ENCODE measurements at places on chromosomes 1 and 21.
A peak's percentile ranks its signal among the peaks of the same experiment; 100 is the strongest.

DNA sequence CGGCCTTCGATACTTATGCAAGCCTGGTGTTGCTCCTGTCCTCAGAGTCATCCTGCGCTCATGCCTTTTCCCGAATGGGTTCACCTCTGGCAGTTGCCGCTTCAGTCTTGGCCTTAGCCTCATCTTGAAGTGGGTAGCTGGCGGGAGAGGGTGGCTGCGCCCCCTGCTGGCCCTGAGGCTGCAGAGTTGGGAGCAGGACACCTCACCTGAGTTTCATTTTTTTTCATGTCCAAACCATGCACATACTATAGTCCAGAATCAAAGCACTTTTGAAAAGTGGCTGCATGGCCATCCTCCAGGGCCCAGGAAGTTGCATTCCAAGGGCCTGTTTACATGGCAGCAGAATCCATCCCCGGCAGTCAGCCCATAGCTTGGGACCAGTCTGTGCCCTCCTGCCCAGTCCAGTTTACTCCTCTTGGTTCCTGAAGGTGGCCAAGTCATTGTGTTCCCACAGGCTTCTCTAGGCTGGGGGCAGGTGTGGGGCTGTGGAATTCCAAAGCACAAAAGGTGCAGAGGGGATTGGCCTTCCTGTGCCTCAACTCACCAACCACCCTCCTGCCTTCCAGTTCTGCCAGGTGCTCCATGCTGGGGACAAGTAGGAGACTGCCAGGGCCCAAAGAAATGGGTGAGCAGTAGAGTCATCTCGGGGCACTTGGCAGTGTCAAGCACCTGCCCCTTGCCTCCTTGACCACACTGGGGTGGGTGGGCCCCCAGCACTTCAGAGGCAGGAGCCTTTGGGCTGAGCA lies 44.0 kb downstream of the YARS1 start:
- no peak for DNase-seq

- no peak for DNase-seq
Measured at GRCh38 chr1:207088161-207088560, 499 bp upstream of the C4BPB start.

- no peak for DNase-seq
Measured at GRCh38 chr1:223621312-223621734, 44.2 kb downstream of the CAPN8 start.

DNA sequence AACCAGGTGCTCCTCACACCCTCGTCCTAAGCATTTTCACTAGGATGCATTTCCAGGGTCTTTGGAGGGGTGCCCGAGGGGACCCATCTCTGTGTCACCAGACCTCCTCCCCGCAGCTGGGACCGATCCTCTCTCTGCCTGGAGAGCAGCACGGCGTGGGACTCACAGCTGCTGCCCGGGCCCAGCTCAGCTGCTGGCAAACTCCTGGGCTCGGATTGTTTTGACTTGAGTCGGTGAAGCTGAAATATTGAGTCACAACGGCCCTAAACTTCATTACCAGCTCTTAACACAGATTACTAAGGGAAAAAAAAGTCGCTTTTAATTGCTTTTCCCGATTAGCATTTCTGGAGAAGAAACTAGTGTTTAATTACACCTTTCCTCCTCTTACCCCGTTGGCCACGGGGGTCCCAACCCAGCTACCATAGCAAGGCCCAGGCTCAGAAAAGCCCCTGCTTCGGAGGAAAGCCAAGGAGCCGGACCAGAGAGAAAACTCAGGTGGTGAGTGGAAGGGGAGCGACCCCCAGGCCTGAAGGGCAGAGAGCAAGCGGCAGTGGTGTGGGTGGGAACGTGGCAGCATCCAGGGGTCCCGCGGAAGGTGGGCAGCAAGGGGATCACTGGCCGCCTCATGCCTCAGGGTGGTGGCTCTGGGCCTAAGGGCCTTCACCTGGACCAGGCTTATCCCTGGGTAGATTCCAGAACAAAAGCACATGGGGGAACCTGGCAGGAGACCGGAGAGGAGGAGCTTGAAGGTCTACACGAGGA lies 41.7 kb downstream of the CASZ1 start:
- no peak for DNase-seq

- no peak for DNase-seq
Measured at GRCh38 chr1:54302951-54303843, 103.0 kb downstream of the SSBP3 start.

GRCh38 chr21:45493401-45494001 lies 48.7 kb downstream of the SLC19A1 start:
- DNase-seq: no peak

DNA sequence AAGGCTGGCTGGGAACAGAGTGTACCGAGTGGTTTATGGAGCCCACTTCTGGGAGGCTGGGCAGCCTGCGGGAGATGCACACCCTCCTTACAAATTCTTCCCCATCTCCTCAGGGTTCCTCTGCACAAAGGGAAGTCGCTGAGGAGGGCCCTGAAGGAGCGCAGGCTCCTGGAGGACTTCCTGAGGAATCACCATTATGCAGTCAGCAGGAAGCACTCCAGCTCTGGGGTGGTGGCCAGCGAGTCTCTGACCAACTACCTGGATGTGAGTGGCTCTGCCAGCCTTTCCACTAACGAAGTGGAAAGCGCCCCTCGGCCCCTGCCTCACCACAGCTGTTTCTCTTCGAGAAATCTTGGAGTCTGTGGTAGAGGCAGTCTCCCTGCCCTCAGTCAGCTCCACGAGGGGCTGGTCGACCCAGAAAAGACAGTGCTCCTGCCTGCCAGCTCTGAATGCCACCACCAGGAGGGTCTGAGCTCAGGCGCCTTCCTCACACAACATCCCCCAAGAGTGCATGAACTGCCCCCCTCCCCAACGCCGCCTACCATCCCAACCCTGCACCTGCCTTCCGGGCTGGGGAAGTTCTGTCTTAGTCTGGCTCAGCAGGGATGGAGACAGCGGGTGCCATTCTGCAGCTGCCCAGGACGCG lies 31.8 kb downstream of the PROK1 start:
- DNase-seq: no peak

DNA sequence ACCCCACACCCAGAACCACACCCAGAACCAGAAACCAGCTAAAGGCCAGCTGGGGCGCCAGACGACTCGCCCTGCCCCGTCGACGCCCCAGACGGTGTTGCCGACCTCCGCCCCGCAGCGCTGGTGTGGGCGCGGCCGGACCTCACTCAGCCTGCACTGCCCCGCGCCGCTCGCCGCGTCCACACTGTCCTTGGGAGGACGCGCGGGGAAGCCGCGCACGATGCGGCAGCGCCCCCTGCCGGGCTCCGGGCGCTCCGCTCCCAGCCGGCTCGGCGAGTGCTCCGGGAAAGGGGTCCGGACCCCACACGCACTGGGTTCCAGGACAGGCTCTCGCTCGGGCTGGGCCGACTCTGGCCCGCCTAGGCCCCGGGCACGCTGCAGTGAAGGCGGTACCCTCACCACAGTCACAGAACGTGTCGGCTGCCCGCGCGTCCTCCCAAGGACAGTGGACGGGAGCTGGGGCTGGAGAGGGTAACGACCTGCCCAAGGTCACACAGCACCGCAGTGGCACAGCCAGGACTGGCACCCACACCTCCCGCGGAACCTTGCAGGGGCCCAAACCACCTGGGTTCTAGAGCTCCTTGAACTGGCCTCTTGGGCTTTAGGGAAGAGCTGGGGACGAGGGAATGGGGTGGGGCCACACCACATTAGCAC lies 90.2 kb downstream of the DMRTA2 start:
- no peak for DNase-seq

GRCh38 chr1:117633068-117633345 lies 27.2 kb downstream of the TENT5C start:
- no peak for DNase-seq

DNA sequence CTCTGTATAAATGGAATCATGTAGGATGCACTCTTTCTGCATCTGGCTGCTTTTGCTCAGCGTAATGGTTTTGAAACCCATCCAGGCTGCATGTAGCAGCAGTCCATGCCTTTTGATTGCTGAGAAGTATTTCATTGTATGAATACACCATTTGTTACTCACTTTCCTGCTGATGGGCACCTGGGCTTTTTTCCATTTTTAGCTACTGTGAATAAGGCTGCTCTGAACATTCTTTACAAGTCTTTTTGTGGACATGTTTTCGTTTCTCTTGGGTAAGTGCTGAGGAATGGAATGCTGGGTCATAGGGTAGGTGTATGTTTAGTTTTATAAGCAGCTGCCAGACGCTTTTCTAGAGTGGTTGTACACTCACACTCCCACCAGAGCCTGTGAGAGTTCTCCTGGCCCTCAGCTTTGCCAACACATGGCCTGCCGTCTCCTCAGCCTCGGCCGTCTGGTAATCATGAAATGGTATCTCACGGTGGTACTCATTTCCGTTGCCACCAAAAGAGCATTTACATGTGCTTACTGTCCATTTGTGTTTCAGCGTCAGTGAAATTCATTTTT lies 22.7 kb downstream of the SLX9 start:
- peak; percentile 63 for DNase-seq

GRCh38 chr1:97920276-97920831 lies 480 bp downstream of the DPYD start:
- no peak for DNase-seq

DNA sequence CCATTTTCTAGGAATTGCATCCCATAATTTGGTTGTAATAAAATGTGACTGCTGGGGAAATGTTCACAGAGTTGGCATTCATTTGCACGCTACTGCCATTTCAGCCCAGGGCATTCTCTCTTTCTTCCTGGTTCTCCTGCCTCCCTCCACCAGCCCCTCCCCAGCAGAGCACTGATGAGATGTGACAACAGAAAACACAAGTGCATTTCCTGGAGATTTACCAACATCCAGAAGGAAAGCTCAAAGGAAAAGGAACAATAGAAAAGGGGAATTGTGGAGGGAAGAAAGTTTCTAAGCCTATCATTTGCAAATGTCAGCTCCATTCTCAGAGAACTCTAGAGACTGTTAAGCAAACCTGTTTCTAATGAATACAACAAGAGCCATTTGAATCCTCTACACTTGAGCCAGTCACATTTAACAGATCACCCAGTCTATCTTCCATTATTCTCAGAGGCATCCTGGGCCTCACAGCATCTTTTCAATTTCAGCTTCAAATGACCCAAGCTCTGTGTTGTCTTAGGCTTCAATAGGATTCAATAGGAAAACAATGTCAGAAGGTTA lies 395.6 kb upstream of the PBX1 start:
- no peak for DNase-seq

DNA sequence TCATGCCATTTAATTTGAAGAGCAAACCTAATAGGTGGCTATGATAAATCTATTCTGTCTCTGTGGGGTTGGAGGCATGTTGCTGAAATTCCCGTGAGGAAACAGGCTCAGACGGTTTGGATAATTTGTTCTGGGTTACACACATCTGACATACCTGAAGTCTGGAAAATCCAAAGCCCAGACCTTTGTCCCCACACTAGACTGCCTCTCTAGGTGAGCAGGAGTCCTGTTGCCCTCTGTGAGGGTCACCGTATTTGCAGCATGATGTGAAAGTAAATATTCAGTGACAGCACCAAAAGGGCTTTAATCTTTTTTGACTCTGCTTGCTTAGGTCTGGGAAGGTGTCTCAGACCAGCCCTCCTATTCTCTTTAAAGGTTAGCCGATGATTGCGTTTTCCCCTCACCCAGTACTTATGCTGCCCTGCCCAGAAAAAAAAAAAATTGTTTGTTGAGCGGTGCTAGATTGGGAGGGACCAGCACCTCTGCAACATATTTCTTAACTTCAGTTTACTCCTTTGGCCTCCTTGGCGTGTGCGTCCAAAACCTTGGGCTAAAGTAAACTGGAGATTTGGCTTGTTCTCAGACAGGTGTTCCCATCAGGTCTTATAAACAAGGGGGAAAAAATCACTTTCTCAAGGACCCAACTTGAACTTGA lies 67.0 kb downstream of the CACHD1 start:
- DNase-seq: no peak

DNA sequence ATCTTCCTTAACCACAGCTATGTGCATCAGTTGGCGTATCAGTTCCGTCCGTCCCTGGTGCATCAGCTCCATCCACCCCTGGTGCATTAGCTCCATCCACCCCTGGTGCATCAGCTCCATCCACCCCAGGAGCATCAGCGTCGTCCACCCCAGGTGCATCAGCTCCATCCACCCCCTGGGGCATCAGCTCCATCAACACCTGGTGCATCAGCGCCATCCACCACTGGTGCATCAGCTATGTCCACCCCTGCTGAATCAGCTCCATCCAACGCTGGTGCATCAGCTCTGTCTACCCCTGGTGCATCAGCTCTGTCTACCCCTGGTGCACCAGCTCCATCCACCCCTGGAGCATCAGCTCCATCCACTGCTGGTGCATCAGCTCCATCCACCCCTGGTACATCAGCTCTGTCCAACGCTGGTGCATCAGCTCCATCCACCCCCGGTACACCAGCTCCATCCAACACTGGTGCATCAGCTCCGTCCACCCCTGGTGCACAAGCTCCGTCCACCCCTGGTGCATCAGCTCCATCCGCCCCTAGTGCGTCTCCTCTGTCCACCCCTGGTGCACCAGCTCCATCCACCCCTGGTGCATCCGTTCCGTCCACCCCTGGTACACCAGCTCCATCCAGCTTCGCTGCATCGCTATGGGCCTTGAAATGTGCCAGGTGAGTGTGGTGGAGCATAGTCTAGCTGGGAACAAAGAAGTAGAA lies 106.6 kb upstream of the ZBTB40 start:
- DNase-seq: no peak

- no peak for DNase-seq
Measured at GRCh38 chr1:59225594-59226316, 71.1 kb upstream of the FGGY start.

GRCh38 chr1:46528297-46528955 lies 23.0 kb downstream of the KNCN start:
- DNase-seq: no peak

- no peak for DNase-seq
Measured at GRCh38 chr21:38322311-38322950, 65.6 kb downstream of the KCNJ15 start.

- DNase-seq: no peak
Measured at GRCh38 chr1:215957663-215958062, 390.6 kb downstream of the KCTD3 start.

DNA sequence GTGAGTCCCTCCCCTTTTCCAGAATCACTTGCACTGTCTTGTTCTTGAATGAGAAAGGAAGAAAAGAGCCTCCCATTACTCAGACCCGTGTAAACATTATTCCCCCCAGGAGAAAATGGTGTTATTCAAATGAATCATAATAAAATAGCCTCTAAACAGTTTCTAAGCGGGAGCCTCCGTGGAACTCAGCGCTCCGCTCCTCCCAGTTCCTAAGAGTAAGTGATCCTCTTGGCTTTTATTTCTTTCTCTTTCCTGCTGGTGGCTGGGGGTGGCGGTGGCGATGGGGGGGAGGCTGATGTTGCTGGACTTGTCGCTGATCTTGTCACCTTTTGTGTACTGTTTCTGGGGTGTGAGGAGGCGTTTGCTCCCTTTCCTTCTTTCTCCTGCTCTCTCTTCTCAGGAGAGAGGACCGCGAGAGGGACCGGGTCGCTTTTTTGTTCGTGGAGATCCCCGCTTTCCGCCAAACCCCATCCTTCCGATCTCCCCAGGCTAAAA lies 781 bp downstream of the PROX1 start:
- no peak for DNase-seq

- no peak for DNase-seq
Measured at GRCh38 chr1:165686121-165686970, 12.0 kb downstream of the ALDH9A1 start.

GRCh38 chr1:152189657-152190442 lies 30.8 kb upstream of the RPTN start:
- DNase-seq: no peak
